ENCODE measurements at places on chromosomes 16 and 17.

- DNase-seq = no peak
Measured at GRCh38 chr16:82601989-82602640, 24.7 kb upstream of the CDH13 start.

- no peak for DNase-seq
Measured at GRCh38 chr16:89179148-89179484, 7.6 kb downstream of the CDH15 start.

DNA sequence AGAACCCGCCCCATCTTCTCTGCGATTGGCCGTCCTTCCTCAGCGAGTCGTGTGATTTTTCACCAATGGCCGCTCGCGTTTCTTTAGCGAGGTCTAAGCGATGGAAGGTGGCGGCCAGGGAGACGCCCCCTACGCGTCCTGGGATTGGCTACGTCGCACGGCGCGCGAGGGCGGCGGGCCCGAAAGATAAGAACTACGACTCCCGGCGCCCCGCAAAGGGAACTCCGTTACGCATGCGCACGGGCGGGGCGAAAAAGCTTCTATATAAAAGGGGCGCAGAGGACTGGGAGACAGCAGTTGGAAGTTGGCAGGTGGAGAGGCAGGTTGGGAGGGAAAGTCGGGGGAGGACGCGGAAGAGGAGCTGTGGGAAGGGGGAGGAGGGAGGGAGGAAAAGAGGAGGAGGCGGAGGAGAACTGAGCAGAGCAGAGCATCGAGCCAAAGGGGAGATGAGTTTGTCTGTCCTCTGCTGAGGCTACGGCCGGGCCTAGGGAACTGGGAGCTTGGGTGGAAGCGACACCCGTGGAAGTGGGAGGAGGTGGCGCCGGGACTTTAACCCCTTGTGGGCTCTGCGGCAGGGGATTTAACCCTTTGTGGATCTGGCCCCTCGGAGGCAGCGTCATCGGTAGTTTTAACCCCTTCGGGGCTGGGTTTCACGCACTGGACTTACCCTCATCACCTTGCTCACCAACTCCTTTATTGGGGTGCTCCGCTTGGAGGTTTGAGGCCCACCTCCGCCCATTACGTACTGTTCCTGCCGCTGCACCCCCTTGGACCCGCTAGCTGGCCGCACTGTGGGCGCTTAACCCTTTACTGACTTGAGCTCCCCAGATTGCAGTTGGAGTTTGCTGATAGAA, at the start of gene HEXIM1:
Gene HEXIM1 (plus strand): TSS at position 293 of the 854 bp plus-strand sequence. CDS start 716 bp downstream, outside the sequence.
- peak; percentile 80 for DNase-seq

DNA sequence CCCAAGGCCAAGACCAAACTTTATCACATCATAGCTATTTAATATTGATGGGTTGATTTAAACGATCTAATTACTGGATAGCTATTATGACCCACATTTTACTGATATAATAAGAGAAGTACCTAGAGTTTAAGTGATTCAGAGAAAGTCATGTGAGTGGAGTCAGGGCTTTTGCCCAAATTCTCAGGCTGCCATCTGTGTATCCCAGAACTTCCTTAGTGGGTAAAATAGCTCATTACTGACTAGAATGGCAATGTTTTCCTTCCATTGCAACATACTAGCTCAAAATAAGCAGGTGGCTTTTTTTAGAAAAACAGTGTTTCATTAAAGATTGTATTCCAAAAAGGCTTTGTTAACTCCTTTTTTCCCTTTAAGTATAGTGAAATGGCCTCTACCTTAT, 113.9 kb upstream of the MAF start:
- no peak for DNase-seq

DNA sequence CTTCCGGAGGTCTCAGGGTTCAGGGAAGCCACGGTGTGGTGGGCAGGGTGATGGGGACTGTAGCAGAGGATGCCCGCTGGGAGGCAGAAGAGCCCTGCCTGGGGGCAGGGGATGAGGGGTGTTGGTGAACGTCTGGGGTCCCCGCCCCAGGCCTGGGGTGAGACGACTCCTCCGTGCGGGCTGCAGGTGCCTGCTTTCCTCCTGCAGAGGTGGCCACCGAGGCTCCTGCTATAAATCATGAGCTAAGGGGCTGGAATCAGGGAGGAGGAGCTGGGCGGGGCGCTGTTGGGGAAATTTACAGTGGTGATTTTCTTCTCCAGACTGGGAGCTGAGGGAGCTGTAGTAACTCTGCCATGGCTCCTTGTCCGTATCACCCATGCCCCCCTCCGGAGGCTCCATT, 167.0 kb downstream of the MRM1 start:
- DNase-seq = peak; percentile 48

DNA sequence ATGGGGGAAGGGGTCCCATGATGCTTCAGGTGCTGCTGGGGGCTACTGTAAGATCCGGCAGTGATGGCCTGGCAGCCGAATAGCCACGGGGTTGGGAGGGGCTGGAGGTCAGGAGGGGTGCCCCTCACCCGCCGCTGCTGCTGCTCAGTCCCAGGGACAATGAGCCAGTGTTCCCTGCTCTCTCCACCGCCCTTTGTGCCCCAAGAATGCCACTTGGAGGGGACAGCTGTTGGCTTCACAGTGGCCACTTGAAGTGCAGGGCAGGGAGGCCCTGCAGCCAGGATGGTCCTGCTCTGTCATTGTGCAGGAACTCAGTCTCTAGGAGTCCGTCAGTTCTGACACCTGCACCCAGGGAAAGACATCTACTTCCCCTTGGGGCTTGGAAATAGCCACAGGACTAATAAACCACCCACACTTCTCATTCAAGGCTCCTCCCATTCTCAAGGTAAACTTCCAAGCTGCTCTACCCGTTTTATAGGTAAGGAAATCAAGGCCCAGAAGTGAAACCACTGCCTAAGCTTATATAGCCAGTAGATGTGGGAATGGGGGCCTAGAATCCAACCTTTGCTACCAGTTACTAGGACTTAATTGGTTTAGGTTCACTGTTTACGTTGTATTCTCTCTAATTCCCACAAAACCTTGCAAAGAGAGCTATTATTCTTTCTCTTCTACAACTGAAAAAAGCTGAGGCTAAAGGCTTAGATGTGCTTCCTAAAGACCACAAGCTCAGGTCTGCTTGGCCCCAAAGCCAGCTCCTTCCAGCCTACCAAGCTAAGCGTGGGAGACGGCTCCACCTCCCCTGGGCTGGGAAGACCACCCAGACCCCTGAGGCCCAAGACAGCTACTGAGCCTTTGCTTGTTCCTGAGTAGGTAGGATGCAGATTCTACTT, 6.2 kb upstream of the CPSF4L start:
- DNase-seq = no peak

GRCh38 chr17:79607940-79608623, 2.8 kb downstream of the RBFOX3 start:
- DNase-seq = peak; percentile 56

GRCh38 chr17:73343168-73343634, 31.4 kb upstream of the CDC42EP4 start:
- no peak for DNase-seq

- DNase-seq = no peak
Measured at GRCh38 chr16:84986102-84986501, 25.2 kb downstream of the ZDHHC7 start.

GRCh38 chr17:73072219-73072962, 20.1 kb downstream of the SLC39A11 start:
- DNase-seq = no peak

GRCh38 chr17:7315570-7316235, 543 bp upstream of the GPS2 start:
- DNase-seq = no peak

- DNase-seq = no peak
Measured at GRCh38 chr17:41199421-41200078, 9.9 kb downstream of the KRTAP9-1 start.

- no peak for DNase-seq
Measured at GRCh38 chr17:43550754-43551153, 4.6 kb upstream of the ETV4 start.

DNA sequence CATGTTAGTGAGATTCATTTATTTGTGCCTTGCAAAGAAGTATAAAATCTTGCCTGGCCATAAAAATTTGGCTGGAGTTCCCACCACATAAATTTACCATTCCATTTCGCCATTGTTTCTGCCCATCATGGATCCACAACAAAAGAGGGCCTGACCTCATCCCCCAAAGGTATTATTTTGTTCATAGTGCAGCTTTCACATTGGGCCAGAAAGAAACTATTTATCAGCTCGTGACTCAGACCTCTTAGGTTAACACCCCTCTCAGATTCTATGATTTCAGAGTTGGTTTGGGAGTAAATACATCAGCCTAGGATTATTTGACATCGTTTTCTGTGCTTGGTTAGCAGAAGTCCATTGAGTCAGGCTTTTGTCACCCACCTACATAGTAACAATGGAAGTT, 108.1 kb downstream of the SHISA6 start:
- DNase-seq = no peak

GRCh38 chr16:27969574-27969973, 93.9 kb downstream of the GSG1L start:
- DNase-seq = no peak

DNA sequence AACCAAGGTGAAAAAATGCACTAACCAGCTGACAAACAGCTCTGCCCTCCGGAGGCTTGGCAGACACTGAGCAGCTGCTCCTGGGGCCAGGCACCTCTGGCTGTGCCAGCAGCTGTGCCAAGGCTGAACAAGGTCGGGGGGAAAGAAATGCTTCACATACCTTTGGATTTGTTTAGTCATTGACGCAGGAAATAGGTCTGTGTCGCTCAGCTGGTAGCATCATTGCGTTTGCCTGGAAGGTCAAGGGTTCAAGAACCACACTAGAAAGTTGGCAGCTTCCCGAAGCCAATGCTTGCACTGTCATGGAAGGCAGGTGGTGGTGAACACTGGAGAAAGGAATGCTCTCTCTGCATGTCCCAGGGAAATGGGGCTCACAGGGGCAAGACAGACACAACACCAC, 63.5 kb downstream of the PCTP start:
- DNase-seq = no peak

GRCh38 chr17:79979816-79980215, 55.9 kb downstream of the TBC1D16 start:
- DNase-seq = no peak

DNA sequence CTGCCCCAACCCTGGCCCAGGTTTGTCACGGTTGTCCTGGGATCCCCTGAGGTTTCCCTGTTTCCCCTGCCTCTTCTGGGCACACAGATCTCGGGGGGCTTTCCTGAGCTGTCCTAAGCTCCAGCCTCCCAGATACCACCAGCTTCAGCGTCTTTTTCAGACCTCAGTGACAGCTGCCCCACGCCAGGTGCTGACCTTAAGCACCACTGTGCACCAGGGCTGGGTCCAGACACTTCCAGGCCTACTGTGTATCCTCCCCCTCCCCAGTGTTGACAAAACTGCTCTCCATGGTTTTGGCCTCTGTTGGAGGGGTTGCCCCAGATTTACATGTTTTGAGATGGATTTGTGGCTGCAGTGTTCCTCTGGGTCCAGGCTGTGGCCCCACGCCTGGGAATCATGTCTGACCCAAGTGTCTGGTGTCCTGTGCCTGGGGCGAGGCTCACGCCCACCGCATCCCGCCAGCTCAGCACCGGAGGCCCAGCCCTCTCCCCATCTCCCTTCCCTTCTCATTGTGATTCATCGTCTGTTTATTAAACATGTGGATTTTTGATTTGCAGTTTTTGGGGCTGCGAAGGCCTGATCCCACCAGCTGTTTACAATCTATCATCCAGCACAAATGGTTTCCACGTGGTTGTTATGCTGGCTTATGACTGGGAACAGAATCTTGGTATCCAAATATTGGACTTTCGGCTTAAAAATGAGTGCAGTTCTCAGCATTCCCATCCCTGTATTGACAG, 82.1 kb downstream of the METRNL start:
- DNase-seq = no peak

DNA sequence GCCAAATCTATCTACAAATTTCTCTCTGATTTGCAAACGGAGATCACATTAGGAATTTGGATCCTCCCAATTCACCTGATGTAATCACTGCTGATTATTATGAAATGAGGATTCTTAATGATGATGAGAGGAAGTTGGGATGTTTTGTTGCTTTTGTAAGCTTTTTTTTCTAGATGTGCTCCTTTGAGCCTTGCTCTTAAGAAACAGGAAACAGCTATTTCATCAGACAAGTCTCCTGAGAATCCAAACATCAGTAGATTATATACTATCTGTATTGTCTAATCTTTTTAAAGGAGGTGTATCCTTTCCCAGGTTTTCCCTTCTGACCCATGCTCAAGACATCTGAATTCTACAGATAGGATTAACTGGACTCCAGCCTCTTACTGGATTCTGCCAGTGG, 73.3 kb downstream of the KIF2B start:
- no peak for DNase-seq

- DNase-seq = peak; percentile 74
Measured at GRCh38 chr17:2053380-2054261, 1.3 kb upstream of the HIC1 start.

- DNase-seq = no peak
Measured at GRCh38 chr17:38890410-38890746, 20.5 kb downstream of the LASP1 start.

- no peak for DNase-seq
Measured at GRCh38 chr17:39965017-39965699, 2.4 kb downstream of the GSDMA start.

DNA sequence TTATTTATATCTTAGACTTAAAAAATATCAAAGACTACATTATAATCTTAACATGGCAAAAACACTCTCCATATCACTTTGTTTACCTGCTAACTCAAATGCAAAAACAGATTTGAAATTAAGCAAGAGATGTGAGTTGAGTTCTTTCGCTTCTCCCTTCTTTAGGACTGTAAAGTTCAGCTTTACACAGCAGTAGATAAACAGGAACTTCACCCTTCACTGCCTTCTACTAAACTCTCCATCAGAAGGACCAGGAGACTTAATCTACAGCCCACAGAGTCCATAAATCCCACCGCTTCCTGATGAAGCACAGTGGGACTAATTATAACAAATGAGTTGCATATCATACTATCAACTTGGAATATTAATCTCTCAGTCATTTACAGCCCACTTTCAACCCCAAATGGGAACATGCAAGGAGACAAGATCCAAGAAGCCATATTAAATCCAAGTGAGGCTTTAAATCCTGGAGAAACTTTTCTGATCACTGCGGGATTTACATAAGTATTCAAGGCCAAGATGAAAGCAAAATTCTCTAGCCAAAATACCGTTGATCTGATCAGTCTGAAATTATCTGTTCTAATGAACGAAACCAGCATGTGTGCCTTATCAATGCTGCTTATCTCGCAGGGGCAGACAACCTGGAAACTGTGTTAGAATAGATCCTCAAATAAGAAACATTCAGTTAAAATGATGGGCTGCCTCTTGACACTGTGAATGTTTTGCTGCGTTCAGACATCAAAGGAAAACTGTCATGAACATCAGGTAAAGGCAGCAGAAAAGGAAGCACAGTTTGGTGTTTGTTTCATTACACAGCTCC, 1.6 kb downstream of the AMFR start:
- no peak for DNase-seq
